NCI-H460 (cell line): ENCODE measurements at places on chromosomes 12 and 14. TPM values are rescaled to one million over a fixed set of nuclear protein-coding genes. Genes with fewer than 3 reads are reported as not detected.
A peak's percentile ranks its signal among the peaks of the same experiment; 100 is the strongest.

The TEX22 gene
- 0.49 and 0.50 TPM in 2 replicates for total RNA-seq

The COX8C gene
- total RNA-seq = not detected in 2 replicates

The NOVA1 gene
- total RNA-seq = 4.2 and 5.0 TPM in 2 replicates

DNA sequence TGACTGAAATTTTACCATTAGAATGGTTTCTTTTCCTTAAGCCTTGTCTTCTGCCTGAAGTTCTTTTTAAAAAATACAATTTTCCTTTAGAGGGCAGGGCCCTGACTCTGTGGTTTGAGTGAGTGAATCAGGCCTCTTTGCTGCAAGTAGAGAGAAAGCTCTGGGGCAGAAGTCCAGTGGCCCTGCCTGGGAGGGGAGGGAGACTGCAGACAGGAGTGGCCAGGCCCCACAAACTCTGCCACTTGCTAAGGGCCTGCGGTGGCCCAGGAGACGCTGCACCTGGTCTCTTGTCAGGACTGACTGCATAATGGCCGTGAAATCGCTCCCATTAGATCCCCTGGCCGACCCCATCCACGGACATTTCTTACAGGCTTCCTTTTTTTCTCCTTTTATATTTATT is 25.5 kb downstream of the TSPAN11 start:
- DNase-seq = no peak

DNA sequence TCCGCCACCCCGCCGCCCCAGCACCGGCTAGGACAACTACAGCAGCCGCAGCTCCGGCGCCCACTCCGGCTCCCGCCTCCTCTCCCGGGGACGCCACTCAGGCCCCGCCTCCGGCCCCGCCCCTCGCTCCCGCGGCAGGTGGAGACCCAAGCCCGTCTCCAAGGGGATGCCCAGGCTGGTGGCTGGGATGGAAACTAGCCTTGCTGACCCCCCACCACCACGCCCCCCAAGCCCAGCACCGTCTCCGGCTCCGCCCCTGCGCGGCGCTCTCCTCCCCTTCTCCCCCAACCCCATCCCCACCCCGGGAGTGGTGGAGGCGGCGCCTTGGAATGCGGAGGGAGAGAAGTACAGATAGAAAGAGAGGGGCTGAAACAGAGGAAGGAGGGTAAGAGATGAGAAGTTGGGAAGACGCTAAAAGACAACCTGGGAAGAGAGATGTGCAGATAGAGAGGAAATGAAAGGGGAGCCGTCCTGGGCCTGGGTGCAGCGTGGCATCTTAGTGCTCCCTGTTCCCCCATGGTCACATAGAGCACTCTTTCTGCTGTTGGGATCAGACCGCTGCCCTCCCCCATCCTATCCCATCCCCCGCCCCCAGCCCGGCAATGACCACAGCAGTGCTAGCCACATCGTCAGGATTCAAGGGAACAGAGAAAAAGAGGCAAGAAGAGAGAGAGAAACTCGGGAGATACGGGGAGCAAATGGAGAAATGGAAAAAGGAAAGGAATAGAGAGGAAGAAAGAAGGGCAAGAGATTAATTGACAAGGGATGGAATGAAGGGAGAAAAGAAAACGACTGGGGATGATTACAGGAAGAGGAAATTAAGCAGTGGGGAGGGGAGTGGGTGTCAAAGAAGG is at the start of gene ITGA7:
ITGA7 (minus strand) TSS at position 64 of the 854 bp plus-strand sequence. CDS start 222 bp downstream, outside the sequence.
- peak; percentile 23 for DNase-seq

DNA sequence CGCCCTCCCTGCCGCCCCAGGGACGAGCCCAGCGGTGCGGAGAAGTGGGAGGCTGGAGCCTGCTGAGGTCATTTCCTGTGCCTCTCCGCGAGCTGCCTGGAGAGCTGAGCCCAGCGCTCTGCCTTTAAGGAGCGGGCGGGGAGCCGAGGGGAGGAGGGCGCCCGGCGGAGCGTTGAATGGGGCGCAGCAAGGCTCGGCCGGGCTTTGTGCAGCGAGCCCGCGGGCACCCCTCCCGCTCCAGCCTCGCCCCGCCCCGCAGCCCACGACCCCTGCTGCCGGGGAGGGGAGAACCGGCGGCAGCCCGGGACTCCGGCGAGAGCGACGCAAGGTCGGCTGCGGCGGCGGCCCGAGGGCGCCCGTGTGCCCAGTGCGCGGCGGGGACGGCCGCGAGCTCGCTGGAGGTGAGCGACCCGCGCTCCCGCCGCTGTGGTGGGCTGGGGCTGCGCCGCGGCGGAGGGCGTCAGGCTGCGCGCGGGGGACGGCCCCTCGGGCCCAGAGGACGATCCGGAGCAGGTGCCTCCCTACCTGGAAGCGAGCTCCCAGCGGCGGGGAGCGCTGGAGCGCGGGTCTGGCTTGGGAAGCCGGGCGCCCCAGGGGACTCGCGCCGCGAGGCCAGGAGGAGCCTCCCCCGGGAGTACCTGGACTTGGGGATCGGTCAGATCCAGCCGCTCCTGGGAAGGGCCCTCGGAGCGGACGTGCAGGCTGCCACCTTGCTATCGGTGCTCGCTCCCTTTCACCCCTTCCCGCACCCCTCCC is at the start of gene PLEKHH1:
PLEKHH1 (plus strand) TSS at position 293 of the 756 bp plus-strand sequence. CDS start 8,578 bp downstream, outside the sequence.
- DNase-seq = peak; percentile 80

DNA sequence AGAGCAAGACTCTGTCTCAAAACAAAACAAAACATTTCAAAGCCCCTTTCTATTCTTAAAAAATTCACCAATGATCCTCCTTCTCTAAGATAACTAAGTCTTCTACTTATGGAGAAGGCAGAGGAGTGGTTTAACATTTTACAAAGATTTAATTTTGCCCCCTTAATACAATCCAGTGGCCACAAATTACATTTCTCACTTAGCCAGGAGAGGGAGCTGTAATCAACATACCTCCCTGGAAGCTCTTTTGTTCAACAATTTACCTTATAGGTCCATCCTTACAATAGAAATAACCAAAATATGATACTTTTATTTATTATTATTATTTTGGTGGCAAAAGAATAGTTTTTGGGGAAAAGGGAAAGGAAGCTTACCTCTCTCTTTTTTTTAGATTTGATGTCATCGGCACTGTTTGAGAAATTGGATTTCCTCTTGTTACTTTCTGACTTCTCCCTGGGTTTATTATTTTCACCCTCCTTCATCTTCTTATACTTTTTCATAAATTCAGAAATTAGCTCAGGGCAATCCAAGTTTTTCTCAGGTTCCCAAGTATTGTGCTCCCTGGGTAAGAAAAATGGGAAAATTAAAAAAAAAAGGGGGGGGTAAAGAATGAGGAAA is 28.1 kb downstream of the CBX5 start:
- DNase-seq = peak; percentile 44

DNA sequence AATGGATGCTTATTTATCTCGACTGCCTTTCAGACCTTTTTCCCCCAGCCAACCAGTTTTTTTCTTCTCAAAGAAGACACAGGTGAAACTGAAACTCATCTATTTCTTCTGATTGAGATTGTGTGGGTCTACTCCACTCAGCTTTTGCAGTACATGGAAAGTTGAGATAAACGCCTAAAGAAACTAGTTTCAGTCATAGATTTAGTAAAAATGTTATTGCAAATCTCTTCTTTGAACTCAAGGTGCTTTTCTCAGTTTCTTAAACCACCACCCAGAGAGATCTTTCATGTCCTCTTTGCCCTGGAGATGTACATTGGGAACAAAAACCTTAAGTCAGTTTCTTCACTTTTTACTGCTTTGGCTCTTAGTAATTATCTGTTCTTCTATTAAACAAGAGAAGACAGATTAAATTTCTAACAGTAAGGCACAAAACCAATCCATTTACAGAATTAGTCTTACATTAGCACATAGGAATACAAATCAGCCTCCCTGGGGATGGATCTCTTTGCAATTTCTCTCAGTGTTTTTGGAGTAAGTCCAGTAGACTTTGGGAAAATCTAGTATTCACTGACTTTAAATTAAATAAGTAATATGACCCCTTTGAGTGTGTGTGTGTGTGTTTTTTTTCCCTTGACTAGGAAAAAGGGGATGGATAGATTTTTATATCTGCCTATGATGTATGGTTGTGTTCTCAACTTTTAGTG is 11.6 kb downstream of the FBXW8 start:
- no peak for DNase-seq

DNA sequence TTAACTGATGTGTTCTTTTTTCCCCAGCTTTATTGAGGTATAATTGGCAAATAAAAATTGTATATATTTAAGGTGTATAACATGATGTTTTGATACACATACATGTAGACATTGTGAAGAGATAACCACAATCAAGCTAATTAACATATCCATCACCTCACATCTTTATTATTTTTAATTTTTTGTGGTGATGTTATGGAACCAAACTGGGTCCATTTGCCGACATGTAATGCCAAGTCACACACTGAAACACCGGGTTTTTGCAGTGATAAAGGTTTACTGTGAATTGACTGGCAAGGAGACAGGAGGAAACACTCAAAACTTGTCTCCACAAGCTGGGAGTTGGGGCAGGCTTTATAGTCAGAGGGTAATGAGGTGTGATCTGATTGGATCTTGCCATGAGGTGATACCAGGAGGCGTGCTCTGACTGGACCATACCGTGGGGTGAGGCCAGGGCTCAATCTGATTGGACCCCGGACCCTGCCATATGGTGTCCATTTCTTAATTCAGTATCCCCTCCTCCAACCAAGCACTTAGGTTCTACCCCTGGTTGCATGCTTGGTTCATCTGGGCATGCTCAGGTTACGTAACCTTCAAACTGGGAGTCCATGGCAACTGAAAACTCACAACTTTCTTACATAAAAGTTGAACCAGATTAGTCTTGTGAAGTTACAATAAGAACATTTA is 11.8 kb upstream of the WSCD2 start:
- no peak for DNase-seq

DNA sequence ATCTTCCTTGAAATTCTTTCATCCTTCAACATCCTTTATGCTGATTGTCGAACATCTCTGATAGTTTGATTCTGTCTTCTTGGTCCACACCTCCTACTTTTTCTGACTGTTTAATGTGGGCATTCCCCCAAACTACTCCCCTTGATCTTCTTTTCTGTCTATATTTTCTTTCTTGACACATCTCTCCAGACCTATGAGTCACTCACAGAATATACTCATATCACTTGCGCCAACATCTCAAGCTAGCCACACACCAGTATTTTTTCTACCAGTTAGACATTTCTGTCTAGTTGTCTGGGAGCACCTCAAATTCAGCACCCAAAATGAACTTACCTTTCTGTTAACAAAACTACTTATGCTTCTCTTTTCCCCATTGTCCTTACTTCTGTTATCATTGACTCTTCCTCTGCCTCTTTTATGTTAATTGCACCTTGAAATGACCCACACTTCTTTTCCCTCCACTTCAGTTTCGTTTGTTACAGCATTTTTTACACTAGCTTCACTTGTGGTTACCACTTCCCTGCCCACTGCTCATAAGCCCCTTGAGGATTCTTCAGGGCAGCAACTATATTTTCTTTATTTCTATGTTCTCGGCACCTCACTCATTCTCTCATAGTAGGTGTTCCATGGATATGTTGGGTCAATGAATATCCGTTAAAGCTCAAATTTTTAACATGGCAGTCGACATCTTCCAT is 33.5 kb downstream of the TSHR start:
- DNase-seq = no peak

GRCh38 chr12:10722502-10722904 is 620 bp downstream of the YBX3 start:
- DNase-seq = no peak

DNA sequence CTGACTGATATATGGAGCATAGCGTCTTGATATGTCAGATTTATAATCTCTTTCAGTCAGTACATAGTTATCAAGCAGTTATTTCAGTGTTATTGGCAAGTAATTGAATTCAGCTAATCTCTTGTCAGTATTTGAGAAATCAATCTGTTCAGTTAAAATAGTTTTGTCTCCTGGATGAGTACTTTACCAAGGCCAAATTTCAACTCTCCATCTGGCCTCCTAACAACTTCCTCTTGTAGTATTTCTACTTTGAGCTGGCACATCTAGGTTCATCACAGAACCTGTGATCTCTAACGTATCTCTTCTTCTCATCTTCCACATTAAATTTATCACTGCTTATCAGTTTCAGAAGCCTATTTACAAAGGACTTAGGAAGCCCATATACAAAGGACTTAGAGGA is 690.5 kb downstream of the C12orf50 start:
- no peak for DNase-seq
